Astrocyte (in vitro differentiated cells and primary cell): ENCODE measurements at places on chromosomes 5 and 9. TPM values are rescaled to one million over a fixed set of nuclear protein-coding genes. Genes with fewer than 3 reads are reported as not detected.

- DNase-seq = no peak
These were observed 93.8 kb downstream of the ADAMTS2 start for GRCh38 chr5:179251276-179251969.

IGIP gene
- 2.4 and 2.6 TPM in 2 replicates for total RNA-seq

- DNase-seq = no peak
These were observed 687 bp upstream of the RPS23 start for GRCh38 chr5:82278711-82279370.

- no peak for DNase-seq
These were observed 41.1 kb downstream of the ALG2 start for GRCh38 chr9:99180662-99181061.
